ENCODE measurements at places on chromosomes 5 and 9.

DNA sequence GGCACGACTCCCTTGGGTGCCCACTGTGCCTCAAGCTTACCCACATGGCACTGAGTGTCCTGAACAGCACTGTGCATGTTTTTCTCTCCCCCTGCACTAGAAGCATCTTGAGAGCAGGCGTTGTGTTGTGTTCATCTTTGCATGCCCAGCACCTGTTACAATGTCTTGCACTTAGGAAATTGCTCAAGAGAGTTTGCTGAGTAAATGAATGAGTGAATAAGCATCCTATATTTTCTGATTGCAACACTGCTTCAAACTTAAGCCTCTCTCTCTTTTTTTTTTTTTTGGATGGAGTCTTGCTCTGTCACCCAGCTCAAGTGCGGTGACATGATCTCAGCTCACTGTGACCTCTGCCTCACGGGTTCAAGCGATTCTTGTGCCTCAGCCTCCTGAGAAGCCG lies 94.5 kb downstream of the LMNB1 start:
- DNase-seq: no peak

- DNase-seq: no peak
Observed at GRCh38 chr5:16554110-16554509, 62.7 kb downstream of the RETREG1 start.

DNA sequence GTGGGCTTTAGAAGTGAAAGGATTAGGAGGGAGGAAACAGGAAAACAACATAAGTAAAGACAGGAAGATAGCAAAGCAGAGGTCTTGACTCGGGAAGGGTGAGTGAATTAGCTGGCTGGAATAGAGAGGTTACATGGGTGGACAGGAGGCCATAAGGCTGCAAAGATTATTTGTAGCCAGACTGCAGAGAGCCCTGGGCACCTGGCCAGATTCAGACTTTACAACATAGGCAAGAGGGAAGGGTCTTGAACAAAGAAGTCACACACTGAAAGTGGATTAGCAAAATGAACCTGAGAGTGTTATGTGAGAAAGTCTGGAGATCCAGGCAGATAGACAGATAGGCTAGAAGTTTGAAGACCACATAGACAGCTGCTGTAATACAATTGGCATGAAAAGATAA lies 29.7 kb upstream of the CER1 start:
- no peak for DNase-seq

DNA sequence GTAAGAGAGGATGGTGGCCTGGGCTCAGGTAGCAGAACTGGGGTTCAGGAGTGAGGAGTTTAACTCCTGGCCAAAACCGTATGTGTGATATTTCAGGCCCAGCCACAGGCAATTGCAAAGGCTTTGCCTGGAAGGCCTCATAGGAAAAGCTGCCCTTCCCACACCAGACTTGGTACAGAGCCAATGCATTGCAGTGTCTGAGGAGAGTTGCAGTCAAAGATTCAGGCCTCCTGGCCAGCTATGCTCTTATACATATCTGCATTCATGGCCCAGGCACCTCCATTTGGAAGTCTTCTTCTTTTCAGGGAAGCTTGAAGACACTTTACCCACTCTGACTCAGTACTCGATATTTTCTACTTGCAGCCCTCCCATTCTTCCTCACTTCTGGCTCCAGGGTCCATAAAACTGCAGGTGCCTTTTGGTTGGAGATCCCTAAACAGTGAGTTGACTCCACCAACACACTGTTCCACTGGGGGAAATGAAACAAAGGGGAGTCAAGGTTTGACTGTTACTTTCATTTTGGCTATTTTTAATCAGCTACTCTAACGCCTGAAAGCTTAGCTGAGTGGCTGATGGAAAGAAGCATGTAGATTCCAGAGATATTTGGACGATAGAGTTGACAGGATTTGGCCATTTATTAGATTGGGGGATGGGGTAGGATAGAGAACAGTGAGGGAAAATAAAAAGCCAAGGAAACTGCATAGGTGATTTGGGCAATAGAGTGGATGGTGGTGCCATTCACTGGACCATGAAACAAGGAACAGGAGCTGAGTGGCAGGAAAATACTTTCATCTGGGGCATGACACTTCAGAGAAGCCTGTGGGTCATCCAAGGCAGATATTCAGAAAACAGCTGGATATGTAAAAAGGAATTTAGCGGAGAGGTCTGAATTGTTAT lies 30.6 kb upstream of the IL33 start:
- DNase-seq: no peak

GRCh38 chr5:68251386-68251785 lies 35.8 kb downstream of the PIK3R1 start:
- DNase-seq: no peak

GRCh38 chr5:110590187-110590586 lies 136.3 kb downstream of the TMEM232 start:
- peak; percentile 40 for DNase-seq

- no peak for DNase-seq
Observed at GRCh38 chr9:107942856-107943255, 453.3 kb upstream of the KLF4 start.

- no peak for DNase-seq
Observed at GRCh38 chr5:120545007-120545406, 80.9 kb downstream of the PRR16 start.

GRCh38 chr9:19102181-19102630 lies 498 bp downstream of the HAUS6 start:
- peak; percentile 42 for DNase-seq

GRCh38 chr5:18811661-18812060 lies 1176.3 kb downstream of the CDH18 start:
- peak; percentile 25 for DNase-seq

GRCh38 chr5:170293273-170293672 lies 4.3 kb downstream of the LCP2 start:
- no peak for DNase-seq
